Left colon (tissue), 2 donors: ENCODE measurements at places on chromosomes 5 and 9. TPM values are rescaled to one million over a fixed set of nuclear protein-coding genes. Genes with fewer than 3 reads are reported as not detected.

- DNase-seq: no peak
Measured at GRCh38 chr5:77924081-77924480, 147.9 kb upstream of the TBCA start.

The ORM2 gene
- not detected for total RNA-seq

The MSX2 gene
- total RNA-seq: 0.40 TPM

GRCh38 chr5:30749971-30750370 lies 443.5 kb upstream of the CDH6 start:
- DNase-seq: no peak

DNA sequence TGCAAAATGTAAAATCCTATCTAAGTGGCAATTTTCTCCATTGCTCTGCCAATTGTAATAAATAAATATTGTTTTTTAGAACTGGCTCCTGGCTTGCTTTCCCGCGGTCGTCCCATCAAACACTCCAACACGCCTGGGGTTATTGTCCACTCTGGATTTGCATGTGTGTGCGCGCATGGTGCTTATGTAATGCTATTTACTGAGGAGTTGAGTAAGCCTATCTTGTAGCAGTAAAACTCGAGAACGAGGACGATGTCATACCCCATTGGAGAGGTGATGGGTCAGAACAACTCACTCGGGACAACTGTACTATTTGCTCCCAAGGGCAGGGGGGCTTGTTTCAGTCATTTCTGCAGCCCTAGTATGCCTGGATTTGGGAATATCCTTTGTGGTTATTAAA lies 220.9 kb downstream of the PAX5 start:
- no peak for DNase-seq

- DNase-seq: no peak
Measured at GRCh38 chr5:21919414-21920022, 933.6 kb downstream of the CDH12 start.

DNA sequence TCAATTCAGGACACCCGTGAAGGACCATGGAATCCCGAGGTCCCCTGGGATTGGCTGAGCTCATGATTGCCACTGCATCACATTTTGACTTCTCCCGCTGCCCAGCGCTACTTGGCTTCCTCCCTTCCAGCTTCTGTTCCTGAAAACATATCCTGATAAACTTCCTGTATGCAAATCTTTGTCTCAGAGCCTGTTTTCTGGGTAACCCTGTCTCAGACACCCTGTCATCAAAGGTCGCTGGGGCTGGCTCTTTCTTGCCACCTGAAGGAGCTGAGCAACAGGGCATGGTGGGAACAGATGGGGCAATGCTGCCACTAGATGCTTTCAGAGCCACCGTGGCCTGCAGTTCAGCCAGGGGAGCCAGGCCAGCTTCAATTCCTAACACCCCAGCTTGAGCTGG lies 154.3 kb upstream of the TBC1D2 start:
- peak; percentile 9 for DNase-seq

- no peak for DNase-seq
Measured at GRCh38 chr5:78974011-78974410, 11.1 kb downstream of the ARSB start.

DNA sequence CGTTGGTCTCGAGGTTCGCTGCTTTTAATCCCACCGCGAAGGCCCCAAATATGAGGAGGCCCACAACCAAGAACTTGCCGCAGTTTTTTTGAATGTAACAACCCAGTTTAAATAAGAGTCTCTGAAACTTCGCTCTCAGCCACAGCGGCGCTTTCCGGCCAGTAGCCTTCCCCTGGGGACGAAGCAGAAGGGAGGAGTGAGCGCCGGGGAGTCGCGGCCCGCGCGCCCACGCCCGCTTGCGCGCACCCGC lies 10.4 kb downstream of the PTCH1 start:
- peak; percentile 38 for DNase-seq

- DNase-seq: no peak
Measured at GRCh38 chr5:65327582-65327981, 154.1 kb downstream of the ADAMTS6 start.

- no peak for DNase-seq
Measured at GRCh38 chr9:134175808-134176598, 11.6 kb upstream of the RNU6ATAC start.

The ARHGEF37 gene
- total RNA-seq: 14.2 TPM

GRCh38 chr9:122337556-122337929 lies 33.3 kb upstream of the PTGS1 start:
- no peak for DNase-seq

The OLFM1 gene
- 7.8 TPM for total RNA-seq

The PCDHGA10 gene
- total RNA-seq: 5.3 TPM

The RBM18 gene
- total RNA-seq: 15.7 TPM

The PRKAA1 gene
- total RNA-seq: 95.4 TPM

DNA sequence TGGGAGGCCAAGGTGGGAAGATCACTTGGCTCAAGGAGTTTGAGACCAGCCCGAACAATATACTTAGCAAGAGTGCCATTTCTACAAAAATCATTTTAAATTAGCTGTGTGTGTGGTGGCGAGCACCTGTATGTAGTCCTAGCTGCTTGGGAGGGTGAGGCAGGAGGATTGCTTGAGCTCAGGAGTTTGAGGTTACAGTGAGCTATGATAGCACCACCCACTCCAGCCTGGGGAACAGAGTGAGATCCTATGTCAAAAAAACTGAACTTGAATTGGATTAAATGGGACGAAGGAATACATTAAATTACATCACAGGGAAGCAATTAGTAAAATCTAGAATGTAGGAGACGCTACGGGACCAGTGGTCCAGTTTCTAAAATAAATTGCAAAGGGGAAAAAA lies 6.4 kb upstream of the ETF1 start:
- DNase-seq: no peak

GRCh38 chr5:139262742-139263445 lies 30.6 kb upstream of the MATR3 start:
- peak; percentile 84 for DNase-seq

GRCh38 chr5:114419067-114419388 lies 57.2 kb downstream of the KCNN2 start:
- no peak for DNase-seq

The PCDHB11 gene
- 0.82 TPM for total RNA-seq

DNA sequence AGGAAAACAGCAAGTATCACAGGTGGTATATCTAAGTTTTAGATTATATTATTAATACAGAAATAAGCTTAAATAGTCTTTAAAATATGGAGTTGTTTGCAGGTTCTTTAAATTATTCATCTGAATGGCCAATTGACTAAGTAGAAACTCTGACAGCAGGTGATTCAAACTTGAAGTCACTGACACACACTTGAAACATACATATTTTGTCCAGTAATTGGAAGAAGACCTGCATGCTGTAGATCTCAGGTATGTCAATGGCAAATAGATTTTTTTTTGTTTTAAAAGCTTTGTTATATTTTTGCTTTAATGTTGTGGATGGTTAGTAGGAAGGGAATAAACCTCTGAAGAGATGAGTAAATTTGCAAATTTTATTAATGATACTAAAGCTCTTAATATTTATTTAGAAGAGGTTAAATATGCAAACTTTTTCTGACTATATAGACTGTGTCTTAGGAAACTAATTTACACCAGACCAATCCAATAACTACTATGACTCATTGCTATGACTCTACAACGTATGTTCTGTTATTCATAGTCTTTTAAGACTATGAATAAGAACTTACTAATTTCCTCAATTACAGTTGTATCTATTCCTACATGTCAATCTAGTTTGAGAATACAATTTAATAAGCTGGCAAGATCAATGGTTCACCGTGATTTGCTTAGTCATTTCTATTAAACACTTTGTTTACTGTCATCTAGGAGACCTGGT lies 53.9 kb upstream of the RORB start:
- DNase-seq: no peak

DNA sequence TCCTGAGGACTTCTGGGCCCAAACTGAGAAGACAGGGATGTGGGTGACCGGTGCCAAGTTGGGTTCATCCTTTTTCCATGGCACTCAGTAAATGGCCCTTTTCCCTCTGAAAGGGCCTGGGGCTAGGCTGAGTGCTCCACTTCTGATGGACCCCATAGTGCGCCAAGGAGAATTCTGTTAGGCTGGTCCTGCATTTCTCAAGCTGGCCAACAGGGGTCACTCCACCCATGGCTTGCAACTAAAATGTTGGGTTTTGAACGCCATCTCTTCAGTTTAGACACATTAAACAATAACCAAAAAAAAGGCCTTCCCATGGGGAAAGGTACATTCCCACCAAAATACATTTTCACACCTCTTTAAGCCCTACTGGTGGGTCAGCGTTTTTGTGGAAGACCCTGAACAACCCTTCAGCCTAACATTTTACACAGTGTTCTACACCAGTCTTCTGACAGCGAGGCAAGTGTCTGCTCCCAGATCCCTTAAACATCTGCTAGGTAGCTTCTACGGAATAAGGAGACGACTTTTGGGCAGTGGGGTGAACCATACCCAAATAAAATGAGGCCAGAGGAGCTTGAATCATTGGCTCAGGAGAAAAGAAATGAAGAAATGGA lies 27.3 kb downstream of the CNTFR start:
- no peak for DNase-seq

DNA sequence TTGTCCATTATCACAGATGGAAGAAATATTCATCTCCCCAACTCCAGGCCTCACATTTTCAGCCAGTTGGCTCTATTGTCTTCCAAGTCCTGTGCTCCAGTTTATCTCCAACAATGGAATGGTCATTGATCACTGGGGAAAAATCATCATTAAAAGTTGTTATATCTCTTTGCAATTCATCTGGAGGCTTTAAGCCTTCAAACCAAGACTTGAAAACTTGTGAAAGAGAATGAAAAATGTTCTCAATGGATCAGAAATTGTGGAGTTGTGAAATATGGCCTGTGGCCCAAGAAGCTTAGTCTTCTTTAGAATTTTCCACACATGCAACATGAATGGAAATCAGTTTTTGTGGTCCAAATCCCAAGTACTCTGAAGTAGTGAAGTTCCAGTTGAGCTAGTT lies 569.6 kb downstream of the EBF1 start:
- DNase-seq: no peak

The KIAA1958 gene
- total RNA-seq: 9.5 TPM

- no peak for DNase-seq
Measured at GRCh38 chr5:154761046-154761736, 6.0 kb downstream of the LARP1 start.

- no peak for DNase-seq
Measured at GRCh38 chr5:91189480-91190313, 193.4 kb downstream of the ARRDC3 start.

The PCDHAC2 gene
- 0.58 TPM for total RNA-seq

DNA sequence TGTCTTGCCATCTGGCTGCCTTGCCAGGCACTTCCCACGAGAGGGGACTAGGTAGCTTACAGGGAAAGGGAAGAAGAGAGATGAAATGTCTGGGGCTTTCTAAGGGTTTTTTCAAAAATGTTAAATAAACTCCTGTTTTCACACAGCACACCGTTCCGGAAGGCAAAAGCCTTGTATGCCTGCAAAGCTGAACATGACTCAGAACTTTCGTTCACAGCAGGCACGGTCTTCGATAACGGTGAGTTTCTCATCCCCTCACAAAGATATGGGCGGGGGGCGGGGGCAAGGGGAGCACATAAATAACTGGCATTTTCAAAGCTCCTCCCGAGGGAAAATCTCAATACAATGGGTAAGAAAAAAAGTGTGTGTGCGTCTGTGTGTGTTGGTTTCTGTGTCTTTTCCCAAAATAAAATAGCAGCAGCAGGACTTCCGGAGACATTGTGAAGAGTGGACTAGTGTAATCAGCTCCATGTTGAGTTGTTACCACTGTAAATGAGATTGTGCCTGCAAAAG lies 189.6 kb downstream of the NR3C1 start:
- DNase-seq: no peak

The NREP gene
- 16.3 TPM for total RNA-seq

- no peak for DNase-seq
Measured at GRCh38 chr9:23822261-23823169, 3.5 kb downstream of the ELAVL2 start.

The PSAT1 gene
- 2.0 TPM for total RNA-seq

DNA sequence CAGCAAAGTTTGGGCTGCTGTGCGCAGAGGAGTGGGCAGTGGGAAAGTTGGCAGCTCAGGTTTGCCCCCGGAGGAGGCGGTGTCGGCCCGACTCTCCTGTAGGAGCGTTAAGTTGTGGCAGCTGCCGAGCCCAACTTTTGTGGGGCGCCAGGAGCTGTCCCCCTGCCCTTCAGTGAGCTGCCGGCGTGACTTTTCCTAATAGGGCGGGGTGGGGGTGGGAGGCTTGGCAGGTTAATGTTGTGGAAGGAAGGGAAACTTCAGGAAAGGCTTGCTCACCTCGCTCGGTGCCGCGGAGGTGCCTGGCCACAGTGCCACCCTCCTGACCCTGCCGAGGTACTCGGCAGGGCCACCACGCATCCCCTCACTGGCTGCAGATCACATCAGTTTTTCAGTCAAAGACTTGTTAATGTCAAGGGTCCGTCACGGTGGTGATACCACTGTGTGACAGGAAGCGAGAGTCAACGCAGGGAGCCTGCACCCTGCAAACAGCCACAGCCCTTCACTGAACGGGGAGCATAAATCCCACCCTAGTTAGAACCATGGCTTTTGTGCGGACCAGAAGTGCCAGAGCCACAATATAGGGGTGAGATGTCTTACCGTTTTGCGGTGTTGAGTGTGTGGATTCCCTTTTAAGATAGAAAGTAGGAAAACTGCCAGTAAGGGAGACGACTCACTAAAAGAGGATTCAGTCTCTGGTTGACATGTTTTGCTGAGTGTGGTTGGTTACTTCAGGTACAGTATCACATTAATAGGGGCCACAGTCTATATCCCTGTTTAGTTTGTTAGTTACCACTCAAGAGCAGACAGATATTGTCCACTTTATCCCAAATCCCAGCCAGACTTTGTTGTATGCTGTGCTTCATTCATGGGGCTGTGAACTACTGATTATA lies 796 bp downstream of the LNPEP start:
- peak; percentile 42 for DNase-seq

DNA sequence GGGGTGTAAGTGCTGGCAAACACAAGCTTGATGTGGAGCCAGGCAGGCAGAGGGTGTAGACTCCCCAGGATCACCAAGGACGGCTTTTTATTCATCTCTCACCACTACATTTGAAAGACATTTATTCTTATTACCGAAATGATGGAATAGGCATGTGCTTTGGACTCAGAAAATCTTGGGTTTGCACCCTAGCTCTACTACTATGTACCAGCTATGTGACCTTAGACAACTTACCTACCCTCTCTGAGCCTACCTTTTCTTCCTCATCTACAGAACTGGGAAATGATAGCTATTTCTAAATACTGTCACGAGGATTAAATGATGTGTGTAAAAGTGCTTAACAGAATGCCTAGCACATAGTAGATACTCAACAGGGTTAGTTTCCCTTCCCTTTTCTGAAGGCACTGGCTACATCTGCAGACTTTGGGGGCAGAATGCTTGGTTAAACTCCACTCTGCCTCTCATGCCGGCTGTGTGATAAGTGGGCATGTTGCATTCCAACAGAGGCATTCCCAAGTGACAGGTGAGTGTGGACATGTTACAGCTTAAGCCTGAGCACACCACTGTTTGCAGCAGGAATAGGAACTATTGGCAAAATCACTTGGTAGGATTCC lies 94.8 kb downstream of the SLC1A3 start:
- DNase-seq: no peak

DNA sequence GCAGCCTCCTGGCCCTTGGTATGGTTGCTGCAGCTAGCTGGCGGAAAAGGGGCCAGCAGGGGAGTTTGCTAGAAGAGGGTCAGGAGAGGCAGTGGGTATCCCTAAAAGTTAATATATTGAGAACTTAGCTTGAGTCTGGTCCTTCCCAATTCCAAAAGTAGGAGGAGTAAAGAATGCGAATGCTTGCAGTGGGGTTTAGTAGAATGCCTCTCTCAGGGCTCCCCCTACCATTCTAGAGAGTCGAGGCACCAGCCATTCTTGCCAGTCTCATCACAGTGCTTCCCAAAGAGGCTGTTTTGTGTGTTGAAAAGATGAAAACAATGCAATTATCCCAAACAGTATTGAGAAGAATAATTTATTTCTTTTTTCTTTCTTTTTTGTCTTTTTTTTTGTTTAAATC lies 26.4 kb downstream of the TTC39B start:
- DNase-seq: no peak

- no peak for DNase-seq
Measured at GRCh38 chr9:119159386-119159785, 209.8 kb downstream of the BRINP1 start.

The OGN gene
- 3.9 TPM for total RNA-seq
